ENCODE measurements at places on chromosomes 13 and 19.

DNA sequence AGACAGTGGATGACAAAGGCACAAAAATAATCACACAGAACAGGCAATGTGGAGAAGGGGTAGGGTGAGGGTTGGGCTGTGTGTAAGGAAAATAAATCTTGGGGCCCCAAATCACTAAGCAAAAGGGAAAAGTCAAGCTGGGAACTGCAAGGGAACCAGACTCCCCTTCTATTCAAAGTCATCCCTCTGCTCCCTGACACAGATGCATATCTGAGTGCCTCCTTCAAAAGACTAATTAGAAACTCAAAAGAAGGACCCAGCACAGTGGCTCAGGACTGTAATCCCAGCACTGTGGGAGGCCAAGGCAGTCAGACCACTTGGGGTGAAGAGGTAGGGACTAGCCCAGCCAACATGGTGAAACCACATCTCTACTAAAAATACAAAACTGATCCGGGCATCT, 18.3 kb downstream of the ZNF611 start:
- no peak for DNase-seq

GRCh38 chr13:42279986-42280385, 8.0 kb downstream of the AKAP11 start:
- no peak for DNase-seq

DNA sequence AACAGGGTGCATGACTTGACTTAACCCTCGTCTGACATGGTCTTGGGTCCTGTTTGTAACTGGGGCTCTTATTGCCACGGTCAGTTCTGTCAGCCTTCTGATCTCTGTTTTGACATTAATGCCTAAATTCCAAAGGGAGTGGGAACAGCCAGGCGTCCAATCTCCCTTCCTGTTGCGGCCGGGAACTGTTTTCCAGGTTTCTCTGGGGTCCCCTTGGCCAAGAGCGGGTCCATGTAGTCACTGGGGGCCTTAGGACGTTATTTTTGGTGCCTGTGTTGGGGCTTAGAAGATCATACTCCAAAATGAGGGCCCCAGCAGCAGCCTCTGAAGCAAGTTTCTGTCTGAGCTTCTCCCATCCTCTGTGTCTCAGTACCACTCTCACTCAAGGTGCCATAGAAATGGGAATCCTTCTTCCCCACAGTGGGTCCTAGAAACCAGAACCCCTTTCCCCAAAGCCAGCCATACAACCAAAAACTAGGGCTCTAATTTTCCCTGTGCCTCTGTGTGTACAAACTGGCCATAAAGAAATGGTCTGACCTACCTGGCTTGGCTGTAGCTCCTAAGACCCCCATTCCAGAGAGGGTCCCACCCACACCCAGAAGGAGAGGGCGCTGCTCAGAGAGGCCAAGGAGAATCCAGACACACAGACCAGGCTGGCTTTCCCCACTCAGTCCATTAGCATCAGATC, 50.4 kb downstream of the C13orf46 start:
- DNase-seq: no peak

GRCh38 chr13:110308656-110309359, 1.7 kb downstream of the COL4A2 start:
- DNase-seq: no peak

- DNase-seq: peak; percentile 64
These were observed at the start of gene FLT1 for GRCh38 chr13:28494778-28495537. Gene FLT1, minus strand, starts transcription at chr13:28495128. Its CDS starts 285 bp downstream, at chr13:28494843.

- DNase-seq: peak; percentile 61
These were observed 467.3 kb downstream of the TSHZ3 start for GRCh38 chr19:30881930-30882329.

- no peak for DNase-seq
These were observed 148.4 kb upstream of the TMTC4 start for GRCh38 chr13:100822871-100823443.

- no peak for DNase-seq
These were observed 1479.2 kb downstream of the SLITRK5 start for GRCh38 chr13:89150362-89150761.

GRCh38 chr19:6848986-6849385, 38.4 kb upstream of the ADGRE1 start:
- DNase-seq: no peak

- no peak for DNase-seq
These were observed 24.4 kb downstream of the PLA2G4C start for GRCh38 chr19:48085904-48086864.

DNA sequence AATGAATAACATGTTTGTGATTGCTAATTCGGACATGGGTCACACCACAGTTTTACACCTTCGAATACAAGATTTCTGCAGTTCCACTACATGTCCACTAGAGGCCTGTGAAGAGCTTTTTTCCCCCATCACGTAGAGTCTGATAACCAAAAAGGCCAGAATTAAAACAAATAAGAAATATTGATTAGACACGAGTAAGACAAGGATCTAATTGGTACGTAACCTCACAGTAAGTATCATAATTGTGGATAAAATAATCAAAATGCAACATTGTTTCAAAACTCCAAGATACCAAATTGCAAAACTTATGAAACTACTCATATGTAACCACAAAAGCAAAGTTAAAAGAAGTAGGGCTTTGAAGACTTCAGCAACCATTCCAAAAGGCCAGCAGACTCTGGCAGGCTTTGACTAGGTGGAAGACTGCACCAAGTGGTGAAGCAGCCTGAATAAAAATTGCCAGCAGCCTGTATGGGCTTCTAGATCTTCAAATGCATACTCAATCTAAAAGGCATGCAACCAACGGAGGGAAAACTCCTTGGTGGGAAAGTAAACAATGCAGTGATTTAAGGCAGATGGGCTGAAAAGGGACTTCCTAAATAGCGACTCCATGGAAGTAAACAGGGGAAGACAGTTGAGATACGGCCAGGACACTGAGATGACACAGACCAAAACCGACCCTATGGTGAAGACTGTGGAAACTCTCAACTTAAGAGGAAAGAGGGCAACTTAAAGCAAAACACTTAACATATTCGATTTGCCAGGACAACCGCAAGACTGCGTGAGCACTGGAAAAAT, 56.7 kb downstream of the STARD13 start:
- peak; percentile 62 for DNase-seq
